ENCODE measurements at places on chromosomes 16 and 17.

- no peak for DNase-seq
Measured at GRCh38 chr17:67435786-67436185, 58.7 kb downstream of the PITPNC1 start.

DNA sequence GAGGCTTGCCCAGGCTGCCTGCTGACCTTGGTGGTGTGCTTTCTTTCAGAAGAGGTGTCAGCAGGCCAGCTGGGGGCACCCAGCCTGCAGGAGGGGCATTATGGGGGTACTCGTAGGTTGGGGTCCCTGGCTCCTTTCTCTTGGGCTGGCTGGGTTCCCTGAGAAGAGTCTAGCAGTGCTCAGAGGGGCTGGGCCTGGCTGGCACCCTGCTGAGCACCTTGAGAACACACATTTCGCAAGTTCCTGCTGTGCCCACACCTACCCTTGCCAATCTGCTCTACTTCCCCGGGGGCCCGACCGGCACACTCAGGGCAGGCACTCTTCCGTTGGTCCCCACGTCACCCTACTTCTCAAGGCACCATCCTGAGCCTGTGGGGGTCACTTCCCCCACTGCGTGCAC, 5.1 kb downstream of the CEMP1 start:
- DNase-seq: no peak

DNA sequence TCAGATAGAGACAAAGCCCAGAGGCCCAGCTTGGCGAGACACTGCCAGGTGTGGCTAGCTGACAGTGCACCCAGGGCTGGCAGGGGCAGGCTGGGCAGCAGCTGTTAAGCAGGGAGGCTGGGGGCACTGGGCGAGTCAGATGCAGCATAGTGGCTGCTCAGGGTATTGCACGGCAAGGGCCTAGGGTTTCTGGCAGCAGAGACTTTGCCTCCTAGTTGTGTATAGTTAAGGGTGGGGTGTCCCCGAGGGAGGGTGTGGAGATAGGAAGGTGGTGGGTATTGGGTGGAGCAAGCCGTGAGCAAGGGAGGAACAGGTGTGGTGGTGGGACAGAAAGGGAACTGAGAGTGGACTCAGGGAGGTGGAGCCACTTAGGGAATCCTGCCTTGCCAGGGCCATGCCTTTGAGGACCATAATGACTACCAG, 66.0 kb downstream of the SMPD3 start:
- DNase-seq: no peak

DNA sequence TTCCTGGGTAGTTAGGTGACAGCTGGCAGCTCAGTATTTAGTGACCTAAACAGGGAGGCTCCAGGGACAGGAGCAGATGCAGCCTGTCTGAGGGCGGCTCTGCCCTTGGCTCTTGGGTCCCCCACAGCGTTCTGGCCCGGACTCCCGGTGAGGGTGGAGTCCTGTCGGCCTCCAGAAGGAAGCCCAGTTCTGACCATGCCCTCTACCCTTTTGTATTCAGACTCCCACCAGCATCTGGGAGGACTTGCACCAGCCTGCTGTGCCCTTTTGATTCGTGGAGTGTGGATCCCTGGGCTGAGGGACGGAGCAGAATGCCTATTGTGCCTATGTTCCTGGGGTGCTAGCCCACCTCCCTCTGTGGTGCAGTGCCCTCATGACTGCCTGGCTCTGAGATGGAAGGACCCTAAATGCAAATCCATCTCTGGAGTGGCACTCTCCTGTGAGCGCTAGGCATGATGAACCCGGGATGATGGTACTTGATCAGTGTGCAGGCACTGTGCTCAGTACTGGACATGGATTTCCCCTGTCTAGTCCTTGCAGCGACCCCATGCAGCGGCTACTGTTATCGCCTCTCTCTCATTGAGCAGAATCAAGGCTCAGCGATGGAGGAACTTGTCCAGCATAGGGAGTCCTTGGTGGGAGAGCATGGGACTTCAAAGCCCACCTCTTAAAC, 123.1 kb downstream of the SNX29 start:
- no peak for DNase-seq

DNA sequence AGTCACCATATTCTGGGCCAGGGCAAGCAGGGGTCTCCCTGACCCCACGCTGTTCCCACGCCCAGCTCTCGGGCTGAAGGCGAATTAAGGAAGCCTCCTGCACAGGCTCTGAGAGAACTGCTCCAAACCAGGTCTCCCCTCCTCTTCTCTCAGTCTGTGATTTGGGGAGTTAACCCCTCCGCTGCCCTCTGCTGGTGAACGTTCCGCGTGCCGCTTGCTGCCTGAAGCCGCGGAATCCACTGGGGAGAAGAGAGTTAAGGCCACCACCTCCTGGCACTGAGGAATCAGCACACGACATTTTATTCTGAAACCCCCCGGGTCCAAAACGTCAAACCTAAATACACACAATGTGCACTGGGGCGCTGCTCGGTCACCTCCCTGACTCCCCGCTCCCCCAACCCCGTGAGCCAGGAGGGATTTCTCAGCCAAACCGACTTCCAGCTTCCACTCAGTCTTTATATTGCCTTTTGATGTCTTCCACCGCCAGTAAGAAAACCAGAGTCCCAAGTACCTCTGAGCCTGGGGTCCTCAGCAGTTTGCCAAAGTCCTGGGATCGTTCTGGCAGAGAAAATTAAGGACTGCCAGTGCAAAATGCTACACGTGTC, 54.4 kb upstream of the RCVRN start:
- no peak for DNase-seq

- DNase-seq: no peak
Measured at GRCh38 chr16:81553080-81553813, 108.6 kb downstream of the CMIP start.

DNA sequence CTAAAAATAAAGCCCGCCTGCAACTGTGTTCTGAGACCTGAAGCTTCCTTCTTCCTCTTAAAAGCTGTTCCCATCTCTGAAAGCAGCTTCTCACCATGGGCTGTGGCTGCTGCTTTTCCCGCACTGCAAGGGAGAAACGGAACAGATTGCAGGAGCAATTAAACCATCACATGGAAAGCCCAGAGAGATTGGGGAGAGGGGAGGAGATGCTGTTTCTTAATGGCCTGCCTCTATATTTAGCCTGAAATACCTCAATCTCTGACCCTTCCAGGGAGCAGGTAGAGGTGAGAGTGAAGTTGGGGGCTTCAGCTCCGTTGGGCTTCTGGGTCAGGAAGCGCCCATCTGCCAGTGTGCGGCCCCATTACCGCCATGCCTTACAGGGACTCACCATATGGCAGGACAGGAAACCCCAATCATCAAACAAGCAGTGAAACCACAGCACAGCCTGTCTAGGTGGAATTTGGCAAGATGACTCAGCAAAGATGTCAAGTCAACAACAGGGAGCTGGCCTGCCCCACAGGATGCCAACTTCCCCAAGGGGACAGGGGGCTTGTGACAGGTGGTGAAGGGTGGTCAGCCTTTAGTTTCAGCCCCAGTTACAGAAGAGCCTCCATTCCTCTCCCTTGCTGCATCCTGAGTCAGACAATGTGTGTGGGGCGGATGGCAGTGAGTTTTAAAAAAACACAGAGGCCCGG, 286.6 kb upstream of the CCL2 start:
- DNase-seq: no peak

DNA sequence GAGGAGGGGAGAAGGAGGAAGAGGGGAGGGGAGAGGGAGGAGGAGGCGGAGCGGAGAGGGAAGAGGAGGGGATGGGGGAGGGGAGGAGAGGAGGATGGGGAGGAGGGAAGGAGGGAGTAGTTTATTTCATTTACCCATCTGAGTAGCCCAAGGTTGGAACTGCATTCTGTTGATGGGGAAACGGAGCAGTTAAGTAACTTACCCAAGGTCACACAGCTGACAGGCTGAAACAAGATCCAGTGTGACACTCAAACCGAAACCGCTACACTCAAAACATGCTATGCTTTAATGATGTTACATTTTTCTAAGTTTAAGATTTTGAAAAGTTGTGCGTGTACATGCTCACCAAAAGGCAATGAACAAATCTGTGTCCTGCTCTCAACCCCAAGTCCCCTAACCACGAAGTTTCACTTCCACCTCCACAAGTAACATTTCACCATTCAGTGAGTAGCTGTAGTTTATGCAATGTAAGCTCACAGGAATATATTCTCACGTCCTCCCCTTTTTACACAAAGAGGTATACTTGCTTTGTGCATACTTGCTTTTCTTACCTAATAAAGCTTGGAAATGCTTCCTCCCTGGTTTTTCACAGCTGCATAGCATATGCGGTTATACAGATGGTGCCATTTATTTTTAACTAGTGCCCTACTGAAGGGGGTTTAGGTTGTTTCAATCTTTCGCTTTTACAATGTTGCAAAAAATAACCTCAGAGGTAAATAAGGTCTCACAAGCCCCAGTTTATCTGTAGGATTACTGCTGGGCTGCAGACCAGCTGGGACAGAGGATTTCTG, 275.3 kb downstream of the PARN start:
- no peak for DNase-seq

GRCh38 chr16:83113317-83113716, 486.5 kb downstream of the CDH13 start:
- no peak for DNase-seq

GRCh38 chr17:74742153-74742515, 5.1 kb downstream of the RAB37 start:
- no peak for DNase-seq

DNA sequence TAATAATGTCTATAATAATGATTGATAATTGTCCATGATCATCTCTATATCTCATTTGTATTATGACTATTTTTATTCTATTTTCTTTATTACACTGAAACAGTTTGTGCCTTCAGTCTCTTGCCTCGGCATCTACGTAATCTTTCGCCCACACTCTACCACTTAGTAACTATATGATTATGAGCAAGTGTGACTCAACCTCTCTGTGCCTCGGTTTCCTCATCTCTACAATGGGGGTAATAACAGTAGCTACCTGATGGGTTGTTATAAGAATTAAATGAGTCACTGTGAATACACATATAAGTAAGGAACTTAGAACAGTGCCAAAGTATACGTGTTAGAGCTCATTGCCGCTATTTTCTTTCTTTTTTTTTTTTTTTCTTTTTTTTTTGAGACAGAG, 3.7 kb upstream of the SLC16A11 start:
- no peak for DNase-seq

- peak; percentile 42 for DNase-seq
Measured at GRCh38 chr16:3187798-3188674, at the start of gene OR1F1. Gene OR1F1, plus strand, starts transcription at chr16:3188204.

GRCh38 chr17:34725725-34726124, 146.3 kb downstream of the TMEM132E start:
- DNase-seq: no peak

DNA sequence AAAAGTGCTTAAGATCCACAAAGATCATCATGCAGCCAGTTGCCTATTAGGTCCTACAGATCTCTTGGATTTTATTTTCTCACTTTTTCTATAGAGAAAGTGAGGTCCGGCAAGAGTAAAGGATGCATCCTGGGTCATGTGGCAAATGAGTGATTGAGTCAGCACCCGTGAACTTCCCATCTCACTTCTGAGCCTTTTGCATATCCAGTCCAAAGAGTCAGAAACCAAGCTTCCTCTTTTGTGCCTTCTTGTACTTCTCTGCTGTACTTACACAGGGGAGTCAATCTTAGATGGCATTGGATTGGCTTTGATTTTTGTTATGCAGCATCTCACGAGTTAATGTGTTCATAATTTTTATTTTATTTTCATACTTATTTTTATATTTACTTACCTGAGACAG, 114.2 kb upstream of the IRX5 start:
- no peak for DNase-seq

GRCh38 chr16:85386467-85387170, 226.5 kb upstream of the GSE1 start:
- DNase-seq: no peak

DNA sequence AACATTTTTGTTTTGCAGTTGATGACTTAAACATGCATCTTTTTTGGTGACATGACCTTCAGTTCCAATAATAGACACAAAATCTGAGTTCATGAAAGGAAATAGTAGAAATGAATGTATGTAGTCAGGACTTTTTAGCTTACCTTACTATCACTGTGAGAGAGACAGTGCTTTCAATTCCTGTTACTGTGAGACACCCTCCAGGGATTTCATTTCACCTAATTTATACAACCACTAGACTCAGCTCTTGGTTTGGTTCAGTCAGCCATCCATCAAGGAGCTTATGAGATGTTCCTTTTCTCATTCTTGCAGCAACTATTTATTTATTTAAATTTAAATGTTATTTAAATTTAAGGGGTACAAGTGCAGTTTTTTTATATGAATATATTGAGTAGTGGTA, 77.9 kb downstream of the MAP2K4 start:
- DNase-seq: no peak

DNA sequence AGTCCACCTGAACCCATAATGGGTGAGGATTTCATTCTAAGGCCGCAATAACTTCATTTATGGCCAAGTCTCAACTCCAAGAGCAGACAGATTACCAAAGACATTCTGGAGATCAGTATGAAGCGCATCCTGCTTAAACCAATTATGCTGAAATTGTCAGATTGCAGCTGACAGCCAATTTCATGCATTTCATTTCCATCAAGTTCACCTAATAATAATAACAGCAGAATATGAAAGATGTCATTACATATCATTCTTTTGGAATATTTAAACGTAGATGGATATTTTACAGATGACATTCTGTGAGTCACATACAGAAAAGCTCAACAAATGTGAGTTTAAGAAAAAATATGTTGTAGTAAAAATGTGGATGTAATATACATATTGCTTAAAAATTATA, 54.9 kb upstream of the NACA2 start:
- no peak for DNase-seq

- DNase-seq: no peak
Measured at GRCh38 chr17:40522250-40522960, 21.0 kb upstream of the TNS4 start.

- no peak for DNase-seq
Measured at GRCh38 chr17:76791053-76791980, 53.4 kb downstream of the MFSD11 start.

DNA sequence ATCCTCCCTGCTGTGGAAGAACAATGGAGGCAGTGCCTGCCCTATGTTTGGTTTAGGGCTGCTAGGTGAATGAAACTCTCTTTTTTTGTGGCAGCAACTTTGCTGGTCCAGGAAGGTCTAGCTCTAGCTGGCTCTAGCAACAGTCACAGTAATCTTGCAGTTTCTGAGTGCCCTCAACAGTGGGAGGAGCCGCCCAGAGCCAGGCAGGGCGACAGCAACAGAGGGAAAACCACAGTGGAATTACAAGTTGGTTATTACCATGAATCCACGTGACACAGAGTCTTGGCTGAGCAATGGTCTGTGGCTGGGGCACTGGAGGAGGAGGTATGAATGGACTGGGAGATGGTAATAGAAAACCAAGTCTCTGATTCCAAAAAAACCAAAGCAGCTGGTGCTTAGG, 10.3 kb downstream of the HSPB9 start:
- no peak for DNase-seq

GRCh38 chr17:5800131-5800530, 215.8 kb upstream of the NLRP1 start:
- DNase-seq: no peak
